Peyer's patch (tissue), 4 donors: ENCODE measurements at places on chromosomes 1 and 21. TPM values are rescaled to one million over a fixed set of nuclear protein-coding genes. Genes with fewer than 3 reads are reported as not detected.
A peak's percentile ranks its signal among the peaks of the same experiment; 100 is the strongest.

Gene FAM72D
- total RNA-seq = 1.2 TPM

GRCh38 chr1:150183061-150183460, 33.3 kb downstream of the PLEKHO1 start:
- DNase-seq = no peak

DNA sequence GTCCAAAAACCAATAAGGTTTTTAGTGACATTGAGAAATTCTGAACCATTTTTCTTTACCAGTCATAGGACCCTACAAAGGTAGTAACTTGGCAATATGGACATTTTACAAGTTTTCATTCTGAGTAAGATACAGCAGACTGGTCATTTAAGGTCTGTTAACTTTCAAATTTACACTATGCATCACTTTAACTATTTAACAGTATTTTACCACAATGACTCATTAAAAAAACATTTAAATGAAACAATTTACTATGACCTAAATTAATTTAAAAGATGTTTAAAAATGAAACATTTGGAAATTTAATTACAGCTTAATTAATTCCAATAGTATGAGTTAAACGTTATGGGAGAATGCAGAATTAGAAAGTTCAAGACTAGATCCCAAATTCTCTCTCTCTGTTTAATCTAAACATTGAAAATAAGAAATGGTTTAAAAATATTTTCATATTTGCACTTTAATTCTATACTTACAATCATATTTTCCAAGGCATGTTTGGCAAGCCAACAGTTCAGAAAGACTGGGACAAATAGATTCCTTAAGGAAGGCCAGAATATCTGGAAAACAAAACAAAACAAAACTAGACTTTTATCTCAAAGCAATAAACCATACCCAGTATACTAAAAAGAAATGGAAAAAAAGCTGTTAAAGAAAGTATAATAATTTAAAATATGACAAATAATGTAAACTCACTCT, 140.9 kb downstream of the KCNT2 start:
- DNase-seq = no peak

- DNase-seq = no peak
Observed at GRCh38 chr1:162922201-162922600, 61.2 kb upstream of the CCDC190 start.

GRCh38 chr1:66583021-66583420, 49.1 kb downstream of the SGIP1 start:
- DNase-seq = no peak

DNA sequence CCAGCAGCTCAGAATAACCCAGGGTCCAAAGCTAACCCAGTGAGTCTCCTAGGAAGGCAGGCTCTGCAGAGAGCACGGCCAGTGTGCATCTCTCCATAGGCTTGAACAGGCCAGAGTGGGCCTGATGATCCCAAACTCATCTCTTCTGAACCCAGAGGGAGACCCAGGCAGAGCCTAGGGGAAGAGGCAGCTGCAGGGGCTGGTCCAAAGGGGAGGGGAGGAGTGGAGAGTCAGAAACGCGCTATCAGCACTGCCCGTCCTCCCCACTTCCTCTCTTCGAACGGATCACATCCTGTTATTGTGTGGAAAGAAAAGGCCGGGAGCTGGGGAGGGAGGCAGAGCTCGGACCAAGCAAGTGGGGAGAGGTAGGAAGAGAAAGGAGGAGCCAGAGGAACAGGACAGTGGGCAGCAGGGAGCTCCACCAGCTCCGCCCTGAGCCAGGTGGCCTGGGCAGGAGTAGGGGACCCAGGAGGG, 20.2 kb downstream of the TAL1 start:
- DNase-seq = no peak

- DNase-seq = no peak
Observed at GRCh38 chr1:210236840-210237409, 4.3 kb downstream of the SERTAD4 start.

- DNase-seq = no peak
Observed at GRCh38 chr1:248884632-248885295, 21.3 kb upstream of the PGBD2 start.

DNA sequence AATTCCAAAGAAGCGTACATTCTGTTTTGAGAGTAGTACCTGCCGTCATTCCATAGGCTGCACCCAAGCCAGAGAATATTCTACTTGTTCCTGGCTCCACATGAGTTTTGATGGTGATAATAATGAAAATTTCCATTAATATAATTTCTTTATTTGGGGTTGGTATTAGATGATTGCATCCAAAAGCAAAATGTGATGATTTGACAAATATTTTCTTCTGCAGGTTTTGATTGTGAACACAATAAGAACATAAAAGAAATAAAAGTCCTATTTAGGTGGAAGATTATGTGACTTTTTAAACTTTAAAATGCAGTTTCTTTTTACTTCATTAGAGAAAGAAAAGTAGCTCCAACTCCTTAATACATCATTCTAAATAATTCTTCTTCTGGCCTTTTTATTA, 284.8 kb upstream of the FMN2 start:
- no peak for DNase-seq

DNA sequence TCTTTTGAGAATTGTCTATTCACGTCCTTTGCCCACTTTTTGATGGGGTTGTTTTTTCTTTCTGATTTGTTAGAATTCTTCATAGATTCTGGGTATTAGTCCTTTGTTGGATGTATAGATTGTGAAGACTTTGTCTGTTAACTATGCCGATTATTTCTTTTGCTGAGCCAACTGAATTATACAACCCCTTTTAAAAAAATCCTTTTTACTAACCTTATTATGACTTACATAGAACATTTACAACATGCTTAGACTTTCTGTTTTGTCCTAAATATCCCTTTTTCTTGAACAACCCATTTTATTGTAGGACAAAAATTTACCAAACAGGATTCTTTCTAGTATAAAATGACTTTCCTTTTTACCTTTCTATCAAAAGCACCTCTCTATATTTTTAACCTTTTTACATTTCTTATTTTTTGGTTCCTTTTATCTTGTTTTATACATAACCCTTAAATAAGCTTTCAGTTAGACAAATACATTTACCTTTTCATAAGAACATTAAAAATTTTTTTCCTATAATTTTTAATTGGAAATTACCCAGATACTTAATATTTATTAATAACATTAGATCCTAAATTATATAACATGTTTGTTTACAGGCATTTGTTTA, 70.4 kb upstream of the TTLL7 start:
- no peak for DNase-seq

- no peak for DNase-seq
Observed at GRCh38 chr1:246513619-246514343, 6.7 kb upstream of the SMYD3 start.

- no peak for DNase-seq
Observed at GRCh38 chr1:168368131-168368530, 87.5 kb downstream of the TBX19 start.

DNA sequence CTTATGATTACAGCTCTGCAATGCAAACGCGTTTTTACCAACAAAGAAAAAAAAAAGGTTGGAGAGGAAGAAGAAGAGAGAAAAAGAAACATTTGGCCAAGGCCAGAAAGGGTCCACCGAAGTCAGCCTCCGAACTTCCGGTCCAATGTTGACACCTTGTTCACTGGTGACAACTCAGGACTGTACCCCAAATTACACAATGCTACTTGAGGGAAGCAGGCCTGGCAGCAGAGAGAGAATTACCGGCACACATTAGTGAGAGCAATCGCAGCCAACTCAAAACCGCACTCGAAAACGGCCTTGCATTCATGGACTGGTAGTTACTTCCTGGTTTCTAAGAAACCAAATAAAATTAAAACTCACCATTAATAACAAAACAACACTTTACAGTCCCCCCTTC, 652.5 kb downstream of the KIF26B start:
- DNase-seq = no peak

GRCh38 chr1:200118779-200119505, 91.4 kb downstream of the NR5A2 start:
- no peak for DNase-seq

DNA sequence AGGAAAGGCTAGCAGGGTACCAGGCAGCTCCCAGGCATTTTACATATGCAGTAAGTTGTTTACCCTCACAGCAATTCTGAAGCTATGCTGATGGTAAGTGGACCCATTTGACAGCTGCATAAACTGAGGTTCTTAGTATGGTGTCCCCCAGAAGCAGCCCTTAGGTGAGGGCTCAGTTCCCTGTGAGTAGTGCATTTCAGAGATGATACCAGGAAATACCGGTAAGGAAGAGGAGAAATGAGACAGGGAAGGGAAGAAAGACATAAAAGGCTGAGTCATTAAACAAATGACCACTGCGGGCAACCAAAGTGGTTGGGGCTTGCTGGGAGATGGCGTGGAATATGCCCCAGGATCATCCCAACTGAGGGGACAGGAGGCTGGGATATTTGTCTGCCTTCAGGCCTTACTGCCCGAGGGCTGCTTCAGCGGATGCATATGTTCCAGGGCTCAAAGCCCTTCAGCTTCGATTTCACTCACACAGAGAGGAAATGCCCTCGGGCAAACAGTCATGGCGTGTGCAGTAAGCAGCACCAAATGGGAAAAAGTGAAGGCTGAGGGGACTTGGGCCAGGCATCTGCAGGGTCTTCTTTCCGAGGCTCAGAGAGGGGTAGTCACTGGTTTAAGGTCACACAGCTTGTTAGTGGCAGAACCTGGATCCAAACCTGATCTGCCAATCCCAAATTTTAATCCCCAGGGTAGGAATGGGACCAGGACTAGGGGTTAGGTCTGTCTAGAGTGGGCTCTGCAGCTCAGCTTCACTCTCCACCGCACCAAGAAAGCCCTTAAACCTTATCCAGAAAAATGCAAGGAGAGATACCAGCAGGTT, 133.7 kb upstream of the RUNX3 start:
- DNase-seq = no peak

DNA sequence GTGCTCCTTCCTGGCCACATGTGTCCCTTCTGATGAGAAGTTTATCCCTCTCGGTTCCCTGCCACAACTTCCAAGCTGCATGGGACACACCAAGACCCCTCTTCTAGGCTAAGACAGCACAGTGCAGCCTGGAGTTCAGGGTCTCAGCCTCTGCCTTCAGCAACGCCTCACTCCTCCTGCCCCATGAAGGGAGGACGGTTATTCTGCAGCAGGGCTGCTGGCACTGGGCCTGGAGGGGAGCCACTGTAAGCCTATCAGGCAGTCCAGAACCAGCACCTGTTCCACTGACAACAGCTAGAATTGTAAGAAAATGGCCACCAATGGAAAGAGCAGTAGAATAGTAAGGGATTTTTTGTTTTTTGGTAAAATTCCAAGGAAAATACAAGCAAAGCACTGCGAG, 72.3 kb downstream of the GALNT2 start:
- no peak for DNase-seq

DNA sequence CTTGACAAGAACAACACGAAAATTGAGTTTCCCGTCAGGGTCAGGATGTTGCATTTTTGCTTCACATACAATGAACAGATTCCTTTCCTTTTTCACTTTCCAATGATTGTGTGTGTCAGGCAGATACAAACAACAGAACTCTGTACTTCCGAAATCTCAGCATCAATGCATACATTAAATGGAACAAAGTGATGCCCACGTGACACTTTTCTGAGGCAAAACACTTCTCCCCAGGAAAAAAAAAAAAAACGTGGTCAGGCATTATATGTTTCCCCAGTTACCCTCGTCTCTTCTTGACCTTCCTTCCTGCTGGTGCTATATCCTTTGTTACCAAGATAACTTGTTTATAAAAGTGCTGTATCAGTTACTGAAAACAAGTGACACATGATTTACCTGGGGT, 181.8 kb downstream of the ZNF281 start:
- no peak for DNase-seq

DNA sequence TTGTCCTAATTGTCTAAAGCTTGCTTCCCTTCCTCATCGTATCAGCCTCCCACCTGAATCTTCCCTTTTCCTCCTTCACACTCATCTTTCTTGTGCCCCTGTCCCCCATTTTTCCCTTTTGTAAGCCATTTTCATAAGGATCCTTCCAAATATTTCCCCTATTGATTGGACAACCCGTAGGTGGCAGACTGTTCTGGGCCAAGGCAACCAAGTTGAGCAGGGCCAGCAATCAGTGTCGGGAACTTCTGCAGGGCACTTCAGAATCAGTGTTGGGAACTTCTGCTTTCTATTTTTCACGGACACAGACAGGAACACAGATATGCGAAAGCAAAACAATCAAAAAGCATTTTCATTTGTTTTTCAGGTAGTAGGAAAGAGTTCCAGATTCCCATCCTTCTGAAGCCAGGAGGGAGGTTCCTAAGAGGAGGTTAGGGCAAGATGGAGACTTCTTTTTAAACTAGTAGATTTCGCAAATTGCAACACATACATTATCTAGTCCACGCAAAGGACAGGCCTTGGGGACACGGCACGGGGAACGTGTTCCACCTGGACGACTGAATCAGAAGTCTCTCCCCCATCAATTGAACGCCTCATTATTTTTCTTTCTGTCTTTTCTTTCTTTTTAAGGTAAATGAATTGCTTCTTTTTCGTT, 691 bp upstream of the MPZL1 start:
- peak; percentile 43 for DNase-seq

GRCh38 chr1:19384113-19384512, 72.0 kb downstream of the SLC66A1 start:
- peak; percentile 73 for DNase-seq
